ENCODE measurements at places on chromosomes 6 and 20.

GRCh38 chr6:165823609-165824326 is 160.7 kb upstream of the PDE10A start:
- DNase-seq: no peak

DNA sequence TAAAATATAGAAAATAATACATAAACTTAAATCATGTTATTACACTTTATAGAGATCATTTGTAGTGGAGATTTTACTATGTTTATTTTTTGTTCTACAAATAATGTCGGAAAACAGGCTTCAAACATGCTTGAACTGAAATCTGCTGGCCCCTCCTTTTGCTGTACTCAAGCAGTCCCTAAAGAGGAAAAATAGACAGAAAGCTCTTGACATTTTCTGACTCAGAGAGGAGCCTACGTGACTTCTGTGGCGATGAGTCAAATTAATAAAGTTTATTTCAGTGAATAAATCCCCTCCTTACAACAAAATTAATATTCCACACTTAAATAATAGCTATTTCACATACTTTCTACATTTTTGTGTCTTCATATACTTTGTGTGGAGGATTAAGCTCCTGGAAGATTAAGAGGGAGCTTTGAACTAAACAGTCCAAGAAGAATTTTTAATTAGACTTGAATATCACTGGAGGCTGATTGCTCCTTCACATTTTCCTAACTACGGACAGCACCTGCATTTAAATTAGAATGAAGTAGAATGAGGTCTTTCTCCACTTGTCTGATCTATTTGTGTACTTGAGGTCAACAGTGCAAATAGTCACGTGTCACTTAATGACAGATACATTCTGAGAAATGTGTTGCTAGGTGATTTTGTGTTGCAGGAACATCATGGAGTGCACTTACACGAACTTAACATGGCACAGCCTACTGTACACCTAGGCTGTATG is 1.7 kb upstream of the TREM1 start:
- no peak for DNase-seq

GRCh38 chr6:37943436-37944058 is 124.0 kb downstream of the ZFAND3 start:
- DNase-seq: no peak

DNA sequence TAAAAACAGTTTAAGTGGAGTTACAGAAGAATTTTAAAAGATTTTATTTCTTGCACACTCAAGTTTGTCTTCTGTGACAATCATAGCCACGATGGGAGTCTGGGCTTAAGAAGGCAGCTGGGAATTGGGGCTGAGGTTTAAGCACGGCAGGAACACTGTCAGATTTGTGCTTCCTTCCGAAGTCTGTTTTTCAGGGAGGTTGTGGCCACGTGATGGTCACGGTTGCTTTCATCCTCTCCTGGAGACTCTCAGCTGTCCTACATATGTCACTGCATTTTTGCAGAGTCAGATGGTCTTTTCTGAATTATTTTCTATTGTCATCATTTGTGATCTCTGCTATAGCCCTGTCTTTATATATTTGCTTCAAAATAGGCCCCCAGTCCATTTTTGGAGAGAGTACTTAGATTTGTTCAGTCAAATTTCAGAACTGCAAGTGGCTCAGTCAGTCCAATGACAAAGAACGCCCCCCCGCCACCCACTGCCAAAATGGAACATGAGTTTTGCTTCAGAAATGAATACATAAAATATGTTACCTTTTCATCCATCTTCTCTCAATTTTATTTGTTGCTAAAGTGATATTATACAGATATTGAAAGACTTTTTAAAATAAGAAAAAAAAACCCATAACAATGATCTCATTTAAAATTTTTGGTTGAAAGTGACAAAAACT is 111.8 kb upstream of the ZFP64 start:
- DNase-seq: no peak

GRCh38 chr6:162706232-162706631 is 21.3 kb downstream of the PRKN start:
- no peak for DNase-seq

DNA sequence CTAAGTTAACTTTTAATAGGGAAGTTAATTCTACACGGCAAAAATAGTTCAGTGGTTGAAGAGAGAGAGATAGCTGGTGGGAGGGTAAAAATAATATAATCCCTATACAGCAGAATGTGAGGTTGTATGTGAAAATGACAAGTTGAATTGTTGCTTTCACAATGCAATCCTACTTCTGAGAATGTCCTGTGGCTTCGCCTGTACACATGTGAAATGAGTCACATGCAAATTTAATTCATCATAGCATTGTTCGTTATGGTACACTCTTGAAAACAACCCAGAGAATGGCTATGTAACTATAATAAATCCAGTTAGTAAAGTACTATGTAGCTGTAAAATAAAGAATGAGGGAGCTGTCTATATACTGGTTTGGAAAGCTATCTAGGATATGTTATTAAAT is 46.0 kb upstream of the HINT3 start:
- no peak for DNase-seq

DNA sequence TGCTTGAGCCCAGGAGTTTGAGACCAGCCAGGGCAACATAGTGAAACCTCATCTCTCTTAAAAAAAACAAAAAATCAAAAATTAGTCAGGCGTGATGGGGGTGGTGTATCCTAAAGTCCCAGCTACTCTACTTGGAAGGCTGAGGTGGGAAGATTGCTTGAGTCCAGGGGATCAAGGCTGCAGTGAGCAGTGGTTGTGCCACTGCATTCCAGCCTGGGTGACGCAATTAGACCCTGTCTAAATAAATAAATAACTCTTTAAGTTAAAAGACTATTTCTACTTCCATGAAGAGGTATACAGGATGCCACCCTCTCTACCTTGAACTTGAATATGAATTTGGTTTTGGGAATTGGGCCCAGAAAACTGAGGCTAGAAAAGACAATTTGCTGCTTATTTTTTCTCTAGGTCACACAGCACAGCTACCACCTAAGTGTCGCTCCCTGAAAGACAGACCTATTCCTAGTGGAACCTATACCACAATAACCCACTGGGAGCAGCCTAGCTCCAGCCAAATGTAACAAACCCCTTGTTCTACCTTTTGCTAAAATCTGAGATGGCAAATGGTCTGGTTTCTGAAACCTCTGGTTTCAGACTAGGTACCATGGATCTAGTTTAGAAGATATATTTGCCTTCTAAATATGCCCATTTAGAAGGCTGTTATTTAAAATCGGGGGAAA is 35.2 kb downstream of the HMGCLL1 start:
- no peak for DNase-seq

DNA sequence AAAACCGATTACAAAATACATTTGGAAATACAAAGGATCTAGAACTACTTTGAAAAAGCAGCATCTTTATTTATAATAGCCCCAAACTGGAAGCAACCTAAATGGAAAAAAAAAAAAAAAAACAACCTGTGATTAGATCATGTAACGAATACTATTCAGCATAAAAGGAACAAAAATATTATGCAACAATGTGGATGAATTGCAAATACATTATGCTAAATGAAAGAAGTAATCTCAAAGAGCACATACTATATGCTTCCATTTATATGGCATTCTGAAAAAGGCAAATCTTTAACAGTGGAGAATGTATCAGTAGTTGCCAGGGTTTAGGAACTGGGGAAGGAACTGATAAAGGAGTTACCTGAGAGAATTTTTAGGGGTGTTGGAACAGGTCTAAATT is 28.9 kb downstream of the IRAK1BP1 start:
- no peak for DNase-seq

- no peak for DNase-seq
These were observed 104.1 kb upstream of the AKIRIN2 start for GRCh38 chr6:87806099-87806498.

DNA sequence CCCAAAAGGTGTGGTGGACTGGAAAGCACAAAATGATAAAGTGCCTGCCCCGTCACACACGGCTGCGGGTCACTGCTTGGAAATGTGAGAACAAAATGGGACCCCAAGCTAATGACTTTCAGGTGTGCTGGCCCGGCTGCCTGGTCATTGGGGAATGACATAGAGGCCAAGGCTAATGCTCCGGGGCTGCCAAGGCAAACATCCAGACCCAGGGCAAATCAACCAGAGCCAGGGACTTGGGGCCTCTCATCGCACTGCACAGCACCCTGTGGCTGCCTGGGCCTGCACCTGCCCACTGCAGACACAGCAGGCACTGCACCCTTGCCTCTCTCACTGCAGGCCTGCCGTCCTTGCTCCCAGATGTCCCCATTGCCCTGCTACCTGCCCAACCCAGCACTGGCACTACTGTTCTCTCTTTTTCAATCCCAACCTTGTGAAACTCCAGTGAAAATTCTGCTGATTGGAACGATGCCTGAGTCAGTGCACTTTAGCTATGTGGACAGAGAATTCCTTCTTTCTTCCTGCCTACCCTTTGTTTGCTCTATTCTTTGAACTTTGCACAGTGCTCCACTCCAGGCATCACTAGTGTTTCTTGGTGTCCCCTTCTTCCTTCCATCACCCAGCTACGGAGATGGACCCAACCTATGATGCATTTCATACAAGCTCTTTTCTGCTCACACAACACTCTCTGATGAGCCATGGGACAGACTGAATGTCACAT is 849.5 kb downstream of the MAFB start:
- DNase-seq: no peak

DNA sequence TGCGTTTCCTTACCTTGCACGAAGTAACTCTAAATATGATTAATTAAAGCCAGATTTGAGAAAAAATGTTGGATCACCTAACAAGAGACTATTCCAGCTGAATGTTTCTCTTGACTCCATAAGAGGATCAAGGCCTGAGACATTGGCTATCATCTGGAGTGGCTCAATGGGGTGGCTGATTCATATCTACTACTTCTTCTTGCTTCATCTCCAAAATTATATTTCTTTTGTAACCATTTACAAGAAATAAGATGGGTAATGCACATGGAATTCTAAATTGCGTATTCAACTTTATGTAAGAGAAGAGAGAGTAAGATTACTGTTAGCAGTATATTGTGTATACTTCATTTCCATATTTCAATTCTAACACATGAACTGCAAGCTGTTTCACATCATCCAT is 819.0 kb upstream of the EYS start:
- no peak for DNase-seq

DNA sequence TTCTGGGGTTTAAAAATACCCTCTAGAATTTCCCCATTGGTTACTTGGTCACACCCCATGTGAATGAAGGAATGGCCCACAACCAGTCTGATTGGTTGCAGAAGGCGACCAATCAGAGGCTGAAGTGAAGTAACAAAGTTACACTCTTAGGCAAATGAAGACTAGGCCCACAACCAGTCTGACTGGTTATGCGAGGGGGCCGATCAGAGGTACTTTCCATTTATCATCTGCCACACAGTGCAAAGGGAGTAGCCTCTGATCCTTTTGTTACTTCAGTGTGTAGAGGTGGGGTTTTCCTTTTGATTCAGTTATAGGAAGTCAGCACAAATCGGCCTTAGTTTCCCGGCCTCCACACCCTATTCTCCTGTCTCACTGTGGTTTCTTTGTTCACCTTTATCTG is 61.2 kb upstream of the SGK1 start:
- no peak for DNase-seq

DNA sequence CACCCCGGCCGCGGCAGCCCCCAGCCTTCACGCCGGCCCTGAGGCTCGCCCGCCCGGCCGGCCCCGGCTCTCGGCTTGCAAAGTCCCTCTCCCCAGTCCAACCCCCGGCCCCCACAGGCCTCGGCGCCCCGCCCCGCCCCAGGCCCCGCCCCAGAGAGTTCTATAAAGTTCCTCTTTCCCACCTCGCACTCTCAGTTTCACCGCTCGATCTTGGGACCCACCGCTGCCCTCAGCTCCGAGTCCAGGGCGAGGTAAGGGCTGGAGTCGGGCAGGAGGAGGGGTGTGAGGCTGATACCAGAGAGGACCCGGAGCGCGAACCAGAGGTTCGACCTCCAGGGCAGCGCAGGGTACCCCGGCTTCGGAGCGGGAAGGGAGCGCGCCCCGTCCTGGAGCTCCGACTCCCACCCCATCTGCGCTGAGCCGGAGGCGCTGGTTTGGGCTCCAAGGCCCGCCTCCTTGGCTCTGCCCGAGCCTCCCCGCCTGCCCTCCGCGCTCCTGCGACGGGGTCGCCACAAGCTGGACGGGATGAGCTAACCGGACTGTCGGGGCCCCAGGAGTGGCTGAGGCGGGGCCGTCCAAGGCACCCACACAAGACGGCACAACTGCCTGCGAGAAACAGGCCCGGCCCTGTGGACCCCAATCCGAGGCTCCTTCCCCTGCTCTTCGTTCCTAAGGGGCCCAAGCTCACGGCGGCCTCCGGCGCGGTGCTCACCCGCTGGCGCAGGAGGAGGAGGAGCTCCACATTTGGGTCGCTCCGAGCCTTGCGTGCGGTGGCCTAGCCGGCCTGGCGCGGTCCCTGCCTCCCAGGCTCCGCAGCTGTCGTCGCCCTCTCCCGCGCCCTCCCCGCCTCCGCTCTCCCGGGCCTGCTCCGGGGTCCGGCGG is at the start of gene IRF4:
Gene IRF4 (plus strand): TSS at position 194 of the 882 bp plus-strand sequence. CDS start 1,401 bp downstream, outside the sequence.
- peak; percentile 84 for DNase-seq

DNA sequence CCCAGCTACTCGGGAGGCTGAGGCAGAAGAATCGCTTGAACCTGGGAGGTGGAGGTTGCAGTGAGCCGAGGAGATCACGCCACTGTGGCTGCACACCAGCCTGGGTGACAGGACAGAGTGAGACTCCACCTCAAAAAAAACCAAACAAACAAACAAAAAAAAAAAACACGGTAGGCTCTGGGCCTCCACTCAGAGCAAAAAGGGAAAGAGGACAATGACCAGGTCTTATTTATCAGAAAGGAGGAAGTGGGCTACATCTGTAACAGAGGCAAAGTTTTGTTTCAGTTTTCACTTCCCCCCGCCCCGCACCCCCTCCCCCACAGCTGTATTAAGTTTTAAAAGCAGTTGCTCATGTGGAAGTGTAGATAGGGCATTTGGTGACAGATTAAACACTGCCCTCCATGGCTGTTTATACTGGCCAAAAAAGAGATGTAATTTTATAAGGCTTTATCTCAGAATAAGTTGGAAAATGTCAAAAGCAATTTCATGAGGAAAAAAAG is 114.6 kb downstream of the RCAN2 start:
- peak; percentile 87 for DNase-seq

- DNase-seq: no peak
These were observed 429.0 kb downstream of the BMP2 start for GRCh38 chr20:7196481-7196880.

- DNase-seq: no peak
These were observed 8.3 kb downstream of the OR2H1 start for GRCh38 chr6:29465279-29465678.

GRCh38 chr6:161732594-161732993 is 458.7 kb upstream of the AGPAT4 start:
- DNase-seq: no peak

- DNase-seq: no peak
These were observed 35.3 kb downstream of the CHMP4B start for GRCh38 chr20:33846291-33846935.

GRCh38 chr6:37696220-37696840 is 1.4 kb downstream of the MDGA1 start:
- no peak for DNase-seq

DNA sequence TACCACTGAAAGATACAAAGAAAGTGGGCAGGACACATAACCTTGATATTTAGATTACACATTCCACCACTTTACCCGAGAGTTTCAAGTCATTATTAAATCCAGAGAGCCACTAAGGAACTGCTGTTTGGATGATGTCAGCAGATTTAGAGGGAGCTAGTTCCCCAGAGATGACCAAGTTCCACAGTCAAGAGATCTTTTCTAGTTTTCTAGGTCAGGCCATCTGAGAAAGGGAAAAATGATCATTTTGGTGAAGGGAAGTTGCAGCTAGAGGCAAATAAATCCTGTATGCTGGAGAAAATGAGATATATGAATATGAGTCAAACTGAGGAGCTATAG is 147.8 kb downstream of the HS3ST5 start:
- DNase-seq: no peak

- DNase-seq: no peak
These were observed 288.3 kb downstream of the KHDC1L start for GRCh38 chr6:72936766-72937559.

- DNase-seq: peak; percentile 24
These were observed 60.8 kb downstream of the CD24 start for GRCh38 chr6:106913676-106914280.
